Uterus (tissue), 4 donors: ENCODE measurements at places on chromosomes 7 and 10. TPM values are rescaled to one million over a fixed set of nuclear protein-coding genes. Genes with fewer than 3 reads are reported as not detected.

Gene THSD7A
- total RNA-seq = 36.4 TPM

DNA sequence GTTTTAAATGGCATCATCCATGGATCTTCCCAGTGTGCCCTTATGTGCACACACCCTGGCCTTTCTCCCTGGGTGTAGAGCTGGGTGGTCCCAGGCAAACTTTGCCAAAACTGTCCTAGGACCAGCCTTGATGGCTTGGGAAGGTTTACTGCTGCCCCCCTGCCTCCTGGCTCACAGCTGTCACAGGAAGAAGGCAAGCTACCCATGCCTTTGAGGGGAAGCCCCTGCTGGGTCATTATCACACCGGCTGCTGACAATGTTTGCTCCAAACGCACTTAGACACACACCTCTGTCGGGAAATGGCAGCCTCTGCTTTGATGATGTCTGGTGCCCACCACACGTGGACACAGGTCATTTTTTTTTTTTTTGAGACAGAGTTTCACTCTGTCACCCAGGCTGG, 25.2 kb upstream of the FIGNL1 start:
- DNase-seq = no peak

- DNase-seq = no peak
These were observed 8.9 kb upstream of the TSPAN13 start for GRCh38 chr7:16744518-16745250.

DNA sequence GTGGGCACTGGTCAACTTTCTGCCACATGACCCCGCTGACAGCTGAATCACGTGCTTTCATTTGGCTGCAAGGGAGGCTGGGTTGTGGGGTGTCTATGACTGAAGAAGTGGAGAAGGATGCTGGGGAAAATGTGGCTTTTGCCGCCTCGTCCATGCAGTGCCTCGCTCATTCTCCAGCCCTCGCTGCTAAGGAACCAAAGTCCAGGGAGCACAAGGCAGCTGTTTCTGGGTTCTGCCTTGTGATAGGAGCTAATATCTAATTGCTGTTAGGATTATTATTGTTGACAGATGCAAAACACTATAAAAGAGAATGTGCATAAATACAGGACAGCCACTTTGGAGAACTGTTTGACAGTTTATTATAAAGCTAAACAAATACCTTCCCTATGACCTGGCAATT, 4.9 kb upstream of the CAMK2B start:
- no peak for DNase-seq

GRCh38 chr10:17216217-17216900, 11.7 kb upstream of the VIM start:
- DNase-seq = peak; percentile 58

DNA sequence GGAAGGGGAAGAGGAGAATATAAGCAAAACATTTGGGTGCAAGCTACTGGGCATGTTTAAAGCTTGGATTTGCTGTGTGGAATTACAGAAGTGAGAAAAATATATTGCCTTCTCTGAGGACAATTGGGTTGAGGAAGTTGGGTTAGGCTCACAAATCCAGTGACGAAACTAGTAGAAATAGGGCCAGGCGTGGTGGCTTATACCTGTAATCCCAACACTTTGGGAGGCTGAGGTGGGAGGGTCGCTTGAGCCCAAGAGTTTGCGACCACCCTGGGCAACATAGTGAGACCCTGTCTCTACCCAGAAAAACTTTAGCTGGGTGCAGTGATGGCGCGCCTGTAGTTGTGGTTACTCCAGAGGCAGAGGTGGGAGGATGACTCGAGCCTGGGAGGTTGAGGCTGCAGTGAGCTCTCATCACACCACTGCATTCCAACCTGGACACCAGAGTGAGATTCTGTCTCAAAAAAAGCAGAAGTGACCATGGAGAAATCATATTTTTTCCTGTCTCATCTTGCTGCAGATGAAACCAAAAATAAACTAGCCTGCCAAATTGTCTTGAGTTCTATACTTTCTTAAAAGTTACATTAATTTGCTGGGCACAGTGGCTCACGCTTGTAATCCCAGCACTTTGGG, 22.4 kb downstream of the NRBF2 start:
- DNase-seq = no peak
